ENCODE measurements at places on chromosomes 5 and 9.
A peak's percentile ranks its signal among the peaks of the same experiment; 100 is the strongest.

GRCh38 chr9:135095470-135096407 lies 8.3 kb downstream of the OLFM1 start:
- no peak for DNase-seq

GRCh38 chr9:129258823-129259301 lies 80.8 kb upstream of the IER5L start:
- no peak for DNase-seq

- no peak for DNase-seq
These were observed 59.5 kb upstream of the ITGA1 start for GRCh38 chr5:52728224-52728623.

- peak; percentile 100 for DNase-seq
These were observed 136.3 kb downstream of the FOXD1 start for GRCh38 chr5:73312146-73312871.

DNA sequence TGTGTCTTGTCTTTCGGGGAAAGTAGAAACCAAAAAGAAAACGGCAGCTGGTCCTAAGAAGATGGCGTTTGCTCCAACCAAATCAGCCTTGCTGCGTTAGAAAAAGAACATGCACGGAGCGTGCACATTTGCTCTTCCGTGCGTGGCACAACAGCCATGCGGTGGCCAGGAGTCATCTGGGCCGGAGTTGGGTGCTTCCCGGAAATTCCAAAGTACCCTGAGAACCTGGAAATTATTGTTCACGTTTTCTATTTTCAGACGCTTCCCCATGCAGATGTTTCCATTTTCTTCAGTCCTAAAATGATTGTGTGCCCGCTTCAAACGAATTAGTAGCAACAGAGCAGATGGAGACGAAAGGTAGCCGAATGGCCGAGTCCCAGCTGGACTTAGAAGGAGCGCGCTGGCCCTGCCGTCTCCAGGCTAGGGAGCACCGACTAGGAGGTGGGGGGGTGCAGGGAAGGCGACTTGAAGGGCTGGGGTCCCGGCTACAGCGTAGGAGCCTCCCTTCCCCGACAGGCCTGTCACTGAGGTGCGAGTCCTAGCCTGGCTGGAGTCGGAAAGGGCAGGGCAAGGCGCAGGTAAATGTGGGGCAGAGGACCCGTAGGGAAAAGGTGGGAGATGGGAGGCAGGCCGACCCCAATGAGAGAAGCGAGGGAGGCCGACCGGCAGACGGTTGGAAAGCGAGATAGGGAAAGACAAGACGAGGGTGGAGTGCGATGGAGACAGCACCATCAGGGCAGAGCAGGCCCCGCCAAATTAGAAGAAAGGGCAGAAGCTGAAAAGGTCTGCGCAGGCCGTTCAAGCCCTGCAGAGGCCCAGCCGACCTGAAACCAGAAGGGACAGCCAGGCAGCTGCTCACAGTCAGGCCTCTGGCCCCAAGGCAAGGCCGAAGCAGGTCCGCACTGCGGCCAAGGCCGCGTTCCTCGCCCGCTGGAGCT lies 1.4 kb downstream of the BARX1 start:
- no peak for DNase-seq

DNA sequence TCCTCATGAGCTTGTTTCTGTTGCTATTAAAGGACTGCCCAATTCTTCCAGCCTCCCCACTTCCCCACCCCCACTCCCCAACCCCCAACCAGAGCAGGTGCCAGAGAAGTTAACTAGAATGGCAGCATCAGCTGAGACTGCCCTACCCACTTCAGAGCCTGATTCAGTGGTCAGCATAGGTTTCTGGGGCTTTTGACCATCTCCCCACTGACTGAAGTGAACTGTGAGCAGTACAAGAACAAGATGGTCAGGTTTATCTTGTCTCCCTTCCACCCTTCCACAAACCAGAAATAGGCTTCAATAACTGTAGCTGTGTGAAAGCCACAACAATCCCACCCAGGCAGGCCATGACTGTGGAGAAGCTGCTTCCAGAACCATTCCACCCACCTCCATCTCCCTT lies 289.4 kb upstream of the SLC24A2 start:
- DNase-seq = no peak

GRCh38 chr9:95306819-95307218 lies 10.7 kb downstream of the FANCC start:
- no peak for DNase-seq

DNA sequence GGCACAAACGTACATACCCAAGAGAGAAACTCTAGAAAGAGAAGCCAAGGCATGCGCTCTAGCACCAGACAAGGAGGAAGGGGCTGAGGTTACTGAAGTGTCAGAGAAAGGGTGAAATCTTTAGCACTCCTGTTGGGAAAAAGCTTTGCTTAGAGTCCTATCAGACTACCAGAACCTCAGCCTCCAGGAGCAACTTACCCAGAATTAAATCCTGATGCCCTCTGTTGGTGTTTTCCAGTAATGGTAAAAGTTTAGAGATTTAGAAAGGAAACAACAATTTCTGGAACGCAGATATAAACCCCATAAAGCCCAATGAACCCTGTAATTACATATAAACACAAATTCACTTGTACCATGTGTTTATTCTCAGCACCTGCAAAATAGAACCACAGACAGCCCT lies 33.2 kb upstream of the ASTN2 start:
- DNase-seq = no peak

- DNase-seq = no peak
These were observed 63.8 kb upstream of the AFAP1L1 start for GRCh38 chr5:149207831-149208230.

- no peak for DNase-seq
These were observed 35.0 kb upstream of the FOXB2 start for GRCh38 chr9:76984486-76984885.

- DNase-seq = no peak
These were observed 16.3 kb upstream of the PLCXD3 start for GRCh38 chr5:41526699-41527098.

GRCh38 chr5:122102825-122103224 lies 24.8 kb upstream of the LOX start:
- peak; percentile 84 for DNase-seq

GRCh38 chr5:39523821-39524220 lies 99.0 kb upstream of the DAB2 start:
- DNase-seq = peak; percentile 91

- no peak for DNase-seq
These were observed 158.6 kb upstream of the TARS1 start for GRCh38 chr5:33282157-33282556.

DNA sequence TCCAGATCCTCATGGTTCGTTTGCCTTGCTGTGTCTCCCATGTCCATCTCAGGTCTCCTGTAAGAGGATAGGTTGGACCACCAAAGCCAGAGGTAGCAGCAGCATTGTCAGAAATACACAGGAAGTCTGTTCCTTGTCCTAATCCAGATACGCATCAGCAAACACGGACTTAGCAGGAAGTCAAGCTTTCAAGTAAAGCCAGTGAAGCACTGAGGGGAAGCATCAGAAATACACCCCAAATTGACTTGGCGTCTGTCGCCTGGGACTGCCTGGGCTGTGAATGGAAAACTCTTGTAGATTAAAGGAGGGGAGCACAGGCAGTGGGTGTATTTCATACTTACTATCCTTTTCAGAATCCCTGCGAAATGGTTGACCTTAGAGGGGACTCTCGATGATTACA lies 171.3 kb downstream of the PSAT1 start:
- DNase-seq = no peak

- DNase-seq = peak; percentile 39
These were observed at the start of gene SPATA6L for GRCh38 chr9:4666042-4666699. SPATA6L (minus strand) TSS chr9:4666480; CDS start chr9:4666250, 230 bp downstream.

- no peak for DNase-seq
These were observed 33.6 kb downstream of the SUB1 start for GRCh38 chr5:32618962-32619361.

GRCh38 chr5:156598964-156599363 lies 251.1 kb upstream of the PPP1R2B start:
- DNase-seq = no peak

GRCh38 chr5:35454011-35454525 lies 163.6 kb upstream of the SPEF2 start:
- peak; percentile 18 for DNase-seq

GRCh38 chr9:126221480-126221879 lies 105.1 kb upstream of the MVB12B start:
- no peak for DNase-seq

DNA sequence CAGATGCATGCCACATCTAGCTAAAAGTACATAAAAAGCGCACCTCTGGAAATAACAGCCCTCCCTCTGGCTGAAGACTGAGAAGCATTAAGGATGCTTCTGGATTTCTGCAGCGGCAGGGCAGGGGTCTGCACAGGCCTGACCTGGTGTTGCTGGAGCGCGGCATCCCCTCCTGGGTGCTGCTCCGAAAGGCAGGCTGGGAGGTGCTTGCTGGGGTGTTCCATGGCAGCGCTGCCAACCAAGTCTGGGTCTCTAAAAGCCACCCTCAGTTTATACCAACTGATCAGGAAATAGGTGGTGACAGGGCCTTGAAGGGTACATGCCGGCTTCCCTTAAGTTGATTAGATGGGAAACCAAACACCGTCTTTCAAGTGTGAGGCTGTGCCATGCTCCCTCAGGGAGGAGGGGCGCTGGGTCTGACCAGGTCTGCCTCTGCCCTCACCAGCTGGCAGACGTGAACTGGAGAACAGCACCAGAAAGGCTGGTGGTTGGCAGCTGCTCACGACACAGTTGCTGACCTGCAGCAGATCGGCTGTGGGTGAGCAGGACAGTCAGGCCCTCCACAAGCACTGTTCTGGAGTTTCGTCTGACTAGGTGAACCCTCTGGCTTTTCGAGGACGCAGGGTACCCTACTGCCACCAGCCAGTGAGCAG lies 81.6 kb downstream of the DAP start:
- no peak for DNase-seq

DNA sequence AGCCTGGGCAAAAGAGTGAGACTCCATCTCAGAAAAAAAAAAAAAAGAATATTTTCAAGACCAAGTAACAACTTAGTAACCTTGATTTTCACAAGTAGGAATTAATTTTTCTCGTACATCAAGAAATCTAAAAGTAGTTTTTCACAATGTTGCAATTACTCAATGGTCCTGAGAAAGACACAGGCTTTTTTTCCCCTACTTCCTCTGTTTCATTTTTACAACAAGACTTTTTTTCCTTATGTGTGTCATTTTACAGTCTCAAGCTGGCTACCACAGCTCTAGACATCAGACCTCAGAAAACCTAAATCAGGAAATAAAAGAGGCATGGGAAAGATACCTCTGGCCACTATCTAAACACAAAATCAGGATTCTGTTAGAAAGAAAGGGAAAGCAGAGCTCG lies 45.9 kb downstream of the WDR36 start:
- DNase-seq = no peak
